ENCODE measurements at places on chromosomes 1 and 21. TPM values are rescaled to one million over a fixed set of nuclear protein-coding genes. Genes with fewer than 3 reads are reported as not detected.

CFAP141 gene
- total RNA-seq: not detected

CD53 gene
- total RNA-seq: not detected

TRAPPC3 gene
- total RNA-seq: 89.3 TPM

A3GALT2 gene
- total RNA-seq: not detected

HENMT1 gene
- total RNA-seq: 5.3 TPM

Measured in A549 treated with Mapracorat at 1 μM for 4 hours (cell line).